ENCODE measurements at places on chromosomes 7 and 10. TPM values are rescaled to one million over a fixed set of nuclear protein-coding genes. Genes with fewer than 3 reads are reported as not detected.

The PLEKHS1 gene
- total RNA-seq, result not detected

The HPSE2 gene
- 0.08 TPM for total RNA-seq

- peaks cover 17% of the 10 kb centered on the region for H3K36me3 ChIP-seq
- DNase-seq, result no peak
- H3K4me1 ChIP-seq, result peaks cover 43% of the 10 kb centered on the region
Observed at GRCh38 chr10:50331486-50331885, 80.2 kb upstream of the ASAH2 start.

DNA sequence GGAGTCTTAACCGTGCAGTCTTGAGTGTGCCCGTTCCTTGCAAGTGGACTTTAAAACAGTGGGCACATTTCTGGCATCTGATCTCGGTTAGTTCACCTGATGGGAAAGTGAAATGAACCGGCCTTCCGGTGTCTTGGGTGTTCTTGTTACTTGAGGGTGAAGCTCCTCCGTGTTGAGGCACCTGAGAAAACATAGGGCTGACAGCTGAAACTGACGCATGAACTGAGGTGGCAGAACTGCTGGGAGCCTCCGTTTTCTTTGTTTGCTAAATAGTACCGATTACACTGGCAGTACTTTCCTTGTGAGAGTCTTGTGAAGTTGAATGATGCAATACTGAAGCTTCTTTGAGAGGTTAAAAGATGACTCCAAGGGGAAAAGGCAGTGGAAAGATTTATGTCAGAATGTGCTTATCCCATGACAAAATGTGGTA lies 62.8 kb upstream of the SAMD8 start:
- H3K27ac ChIP-seq, result no peak overlapping the region
- DNase-seq, result no peak
- no peaks in the 10 kb centered on the region for H3K36me3 ChIP-seq

GRCh38 chr7:5702876-5703571 lies 78.4 kb downstream of the RNF216 start:
- no peaks in the 10 kb centered on the region for H3K27me3 ChIP-seq
- H3K36me3 ChIP-seq, result peaks cover 19% of the 10 kb centered on the region
- peaks cover 37% of the 10 kb centered on the region for H3K4me1 ChIP-seq
- H3K27ac ChIP-seq, result peak overlapping the region; percentile 44
- peak; percentile 19 for DNase-seq
- no peak overlapping the region for H3K4me3 ChIP-seq

- no peak overlapping the region for H3K27ac ChIP-seq
- no peak overlapping the region for H3K4me3 ChIP-seq
- DNase-seq, result no peak
Observed at GRCh38 chr7:151904270-151904669, 27.4 kb upstream of the PRKAG2 start.

DNA sequence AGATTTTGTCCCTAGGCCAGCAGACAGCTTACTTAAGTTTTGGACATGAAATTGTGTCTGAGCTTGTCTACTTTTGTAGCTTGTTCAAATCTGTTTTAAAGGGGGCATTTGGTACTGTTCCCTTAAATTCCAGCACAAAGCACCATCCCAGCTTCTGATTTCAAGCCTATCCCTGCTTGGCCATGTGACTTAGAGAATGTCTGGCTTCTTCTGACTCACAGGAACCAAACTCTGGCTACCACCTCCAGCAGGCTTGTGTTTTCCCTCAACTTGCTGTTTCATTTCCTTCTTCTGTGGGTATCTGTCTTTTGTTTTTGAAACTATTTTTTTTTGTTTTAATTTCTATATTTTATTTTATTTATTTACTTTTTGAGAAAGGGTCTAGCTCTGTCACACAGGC lies 97.9 kb upstream of the FZD8 start:
- no peak overlapping the region for H3K4me3 ChIP-seq
- peaks cover 6% of the 10 kb centered on the region for H3K27me3 ChIP-seq
- no peak for DNase-seq
- H3K36me3 ChIP-seq, result no peaks in the 10 kb centered on the region
- no peak overlapping the region for H3K27ac ChIP-seq
